ENCODE measurements at places on chromosomes 11 and 22.

GRCh38 chr11:73152861-73153483 lies 10.9 kb upstream of the FCHSD2 start:
- DNase-seq, result peak; percentile 55

DNA sequence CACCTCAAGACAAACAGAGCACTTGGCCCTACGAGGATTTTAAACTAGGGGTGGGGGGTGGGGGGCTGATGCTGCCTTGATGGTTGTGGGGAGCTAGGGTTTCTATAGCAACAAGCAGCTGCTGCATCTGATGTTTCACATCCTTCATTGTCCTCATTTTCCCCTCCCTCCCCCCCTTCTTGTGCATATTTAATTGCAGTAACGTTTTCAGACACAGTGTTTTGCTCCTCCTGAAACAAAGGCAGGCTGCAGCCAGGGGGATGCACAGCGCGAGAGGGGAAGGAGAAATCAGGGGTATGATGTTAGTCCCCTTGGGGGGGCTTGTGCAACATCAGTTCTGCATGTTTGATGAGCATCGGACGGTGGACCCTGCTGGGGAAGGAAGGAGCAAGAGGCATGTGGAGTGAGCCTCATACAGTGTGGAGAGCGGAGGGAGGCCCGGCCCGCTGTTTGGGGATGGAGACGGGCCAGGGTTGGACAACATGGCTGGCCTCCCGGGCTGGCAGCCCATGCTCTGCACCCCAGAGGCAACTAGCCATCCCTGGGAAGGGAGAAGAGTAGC lies 208.3 kb downstream of the CEP164 start:
- peak; percentile 10 for DNase-seq

DNA sequence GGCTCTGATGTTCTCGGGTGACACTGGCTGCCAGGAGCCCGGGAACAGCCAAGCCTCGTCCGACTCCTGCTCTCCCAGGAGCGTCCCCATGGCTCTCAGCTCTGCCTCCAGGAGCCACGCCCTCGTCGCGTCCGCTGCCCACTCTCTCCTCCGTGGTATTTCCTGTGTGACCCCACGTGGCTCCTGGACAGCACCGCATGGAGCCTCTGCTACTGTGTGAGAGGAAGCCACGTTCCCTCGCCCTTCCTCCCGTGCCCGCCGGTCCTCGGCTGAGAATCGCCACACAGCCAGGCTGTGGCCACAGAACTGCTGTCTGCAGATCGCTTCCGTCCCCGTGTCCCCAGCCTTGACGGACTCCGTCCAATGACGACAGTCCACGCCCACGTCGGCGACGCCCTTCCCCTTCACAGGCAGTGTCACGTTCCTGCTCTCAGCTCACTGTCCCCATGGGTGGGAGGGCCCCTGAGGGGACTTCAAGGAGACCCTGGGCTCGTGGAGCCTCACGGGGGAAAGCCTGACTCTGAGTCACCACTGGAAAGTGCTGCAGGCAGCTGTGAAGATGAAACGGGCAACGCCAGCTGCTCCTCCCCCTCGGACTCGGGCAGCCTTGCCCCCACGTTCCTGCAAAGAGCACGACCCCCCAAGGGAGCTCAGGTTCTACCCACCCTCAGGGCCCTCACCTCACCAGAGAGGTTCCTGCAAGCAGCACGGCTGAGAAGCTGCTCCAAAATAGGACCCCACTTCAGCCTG lies 458.5 kb downstream of the BRD1 start:
- DNase-seq, result no peak

DNA sequence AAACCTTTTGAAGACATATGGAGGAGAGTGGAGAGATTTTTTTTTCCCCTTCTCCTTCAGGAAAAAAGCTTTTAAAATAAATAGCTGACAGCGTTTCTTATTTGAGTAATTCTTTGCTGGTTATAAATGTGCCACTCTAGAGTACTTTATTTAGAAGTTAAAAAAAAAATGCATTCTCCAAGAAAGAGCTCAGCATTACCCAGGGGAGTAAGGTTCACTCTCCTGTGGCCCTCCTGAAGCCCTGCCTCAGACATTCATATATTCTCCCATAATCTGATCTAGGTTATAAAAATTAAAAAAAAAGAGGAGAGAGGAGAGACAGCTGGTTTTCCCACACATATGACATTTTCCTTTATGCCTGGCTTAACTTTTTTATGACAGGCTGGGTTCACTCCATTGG lies 545.2 kb upstream of the CADM1 start:
- no peak for DNase-seq

DNA sequence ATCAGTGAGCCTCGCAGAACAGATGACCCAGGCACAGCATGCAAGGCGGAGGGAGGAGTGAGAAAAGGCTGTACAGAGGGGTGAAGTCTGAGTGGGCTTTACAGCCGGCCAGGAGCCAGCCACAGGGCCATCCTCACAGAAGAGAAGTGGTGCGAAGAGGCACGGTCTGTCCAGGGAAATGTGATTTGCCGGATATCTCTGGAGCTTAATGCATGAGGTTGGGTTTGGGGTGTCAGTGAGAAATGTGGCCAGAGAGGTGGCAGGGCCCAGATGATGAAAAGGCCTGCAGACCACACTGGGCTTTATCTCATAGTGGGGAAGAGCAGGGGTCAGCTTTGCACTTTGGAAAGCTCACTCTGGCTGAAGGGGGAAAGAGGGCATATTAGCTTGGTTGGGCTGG lies 255.2 kb downstream of the BUD13 start:
- no peak for DNase-seq

- no peak for DNase-seq
These were observed 947.8 kb upstream of the CCDC90B start for GRCh38 chr11:84234011-84234410.

DNA sequence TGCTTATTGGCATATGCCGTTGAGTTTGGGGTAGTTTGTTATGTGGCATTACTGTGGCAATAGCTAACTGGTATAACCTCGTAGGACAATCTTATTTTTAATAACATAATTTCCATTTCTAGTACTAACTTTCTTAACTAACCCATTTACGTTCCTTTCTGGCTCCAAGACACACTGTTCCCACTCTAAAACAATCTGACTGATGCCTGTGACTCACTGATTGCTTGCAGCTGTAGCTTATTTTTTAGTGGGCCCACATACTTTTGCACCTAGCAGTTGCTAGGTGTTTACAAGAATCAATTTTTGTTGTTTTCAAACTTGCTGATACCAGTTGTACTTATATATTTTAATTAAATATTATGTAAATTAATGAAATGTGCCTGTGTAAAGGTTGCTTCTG lies 52.2 kb downstream of the FAT3 start:
- no peak for DNase-seq

- no peak for DNase-seq
These were observed 47.2 kb downstream of the MYO7A start for GRCh38 chr11:77175021-77175842.

- no peak for DNase-seq
These were observed 3.6 kb upstream of the FBXO3 start for GRCh38 chr11:33777906-33778305.

DNA sequence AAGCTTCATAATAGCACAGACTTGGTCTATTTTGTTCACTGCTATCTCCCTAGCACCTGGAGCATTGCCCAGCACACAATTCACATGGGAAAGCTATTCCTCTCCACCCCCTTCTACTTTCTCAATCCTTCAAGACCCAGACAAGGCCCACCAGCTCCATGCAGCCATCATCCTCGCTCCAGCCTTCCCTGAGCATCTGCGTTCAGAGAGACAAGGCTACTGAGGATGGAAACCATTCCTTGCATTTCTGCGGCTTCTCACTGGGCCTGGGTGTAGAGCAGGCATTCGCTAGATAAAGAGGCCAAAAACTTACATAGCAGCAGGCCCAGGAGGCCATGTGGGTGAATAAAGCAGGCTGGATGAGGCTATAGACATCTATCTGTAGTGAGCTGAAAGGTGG lies 530.8 kb downstream of the BUD13 start:
- no peak for DNase-seq

GRCh38 chr11:29326757-29327156 lies 690.1 kb downstream of the KCNA4 start:
- no peak for DNase-seq

DNA sequence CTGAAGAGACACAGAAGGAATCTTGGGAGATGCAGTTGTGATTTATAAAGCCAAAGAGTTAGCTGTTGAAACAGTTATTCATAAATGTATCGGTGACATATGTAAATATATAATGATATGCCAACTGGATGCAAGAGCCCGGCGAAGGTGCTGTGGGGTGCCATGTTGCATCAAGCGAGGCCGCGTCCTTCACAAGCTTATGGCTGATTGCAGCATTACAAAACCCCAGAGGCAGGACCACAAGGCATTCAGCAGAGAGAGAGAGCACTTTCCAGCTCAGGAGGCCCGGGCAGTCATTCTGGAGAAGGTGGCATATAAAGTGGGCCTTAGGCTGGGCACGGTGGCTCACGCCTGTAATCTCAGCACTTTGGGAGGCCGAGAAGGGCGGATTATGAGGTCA lies 65.6 kb downstream of the LARGE1 start:
- no peak for DNase-seq

DNA sequence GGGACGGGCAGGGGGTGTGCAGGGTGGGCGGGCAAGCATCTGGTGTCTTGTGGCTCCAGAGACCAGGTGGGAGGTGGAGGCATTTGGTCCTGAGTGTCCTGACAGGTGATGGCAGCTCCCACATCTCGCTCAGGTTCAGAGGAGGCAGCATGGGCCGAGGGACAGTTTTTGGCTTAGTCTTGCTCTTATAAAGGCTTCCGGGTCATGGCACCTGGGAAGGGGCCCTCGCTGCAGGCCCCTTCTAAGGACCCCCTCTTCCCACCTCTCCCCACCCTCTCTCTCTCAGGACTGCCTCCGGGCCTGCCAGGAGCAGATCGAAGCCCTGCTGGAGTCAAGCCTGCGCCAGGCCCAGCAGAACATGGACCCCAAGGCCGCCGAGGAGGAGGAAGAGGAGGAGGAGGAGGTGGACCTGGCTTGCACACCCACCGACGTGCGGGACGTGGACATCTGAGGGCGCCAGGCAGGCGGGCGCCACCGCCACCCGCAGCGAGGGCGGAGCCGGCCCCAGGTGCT lies 9.9 kb downstream of the CCND1 start:
- peak; percentile 42 for DNase-seq

- no peak for DNase-seq
These were observed 89.7 kb downstream of the BRD1 start for GRCh38 chr22:49738006-49738405.
